ENCODE measurements at places on chromosomes 16 and 17.
A peak's percentile ranks its signal among the peaks of the same experiment; 100 is the strongest.

DNA sequence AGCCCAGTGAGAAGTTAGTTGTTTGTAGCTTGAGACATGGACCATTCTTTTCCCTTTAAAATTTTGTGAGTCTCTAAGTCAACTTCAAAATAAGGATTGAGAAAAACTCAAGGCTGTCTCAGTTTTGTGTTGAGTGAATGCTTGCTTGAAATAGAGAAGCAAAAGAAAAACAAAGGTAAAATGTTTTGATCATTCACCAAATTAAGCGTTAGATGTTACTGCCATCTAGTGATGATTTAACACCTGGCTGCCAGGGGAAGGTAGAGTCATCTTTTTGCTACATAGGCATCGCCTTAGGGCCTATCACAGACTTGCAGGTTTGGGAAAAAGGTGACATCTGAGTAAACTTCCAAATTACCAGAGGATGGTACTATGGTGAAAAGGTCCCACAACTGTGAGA is 74.4 kb downstream of the PCTP start:
- DNase-seq = no peak

- DNase-seq = peak; percentile 22
Observed at GRCh38 chr16:46673320-46674013, 15.5 kb downstream of the VPS35 start.

- no peak for DNase-seq
Observed at GRCh38 chr16:81738783-81739496, 40.2 kb upstream of the PLCG2 start.

DNA sequence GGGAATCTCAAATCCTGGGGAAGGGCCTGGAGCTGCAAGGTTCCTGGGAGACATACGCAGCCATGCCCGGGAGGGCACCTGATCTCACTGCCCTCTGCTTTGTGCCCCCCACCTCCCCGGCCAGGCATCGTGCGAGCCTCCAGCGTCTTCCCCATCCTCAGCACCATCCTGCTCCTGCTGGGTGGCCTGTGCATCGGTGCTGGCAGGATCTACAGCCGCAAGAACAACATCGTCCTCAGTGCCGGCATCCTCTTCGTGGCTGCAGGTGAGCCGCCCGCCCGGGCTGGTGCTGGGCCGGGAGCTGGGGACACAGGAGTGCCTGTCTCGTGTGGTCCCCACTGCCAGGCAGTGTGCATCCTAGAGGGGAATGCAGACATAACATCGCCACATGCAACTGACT is 19.6 kb upstream of the CACNG1 start:
- DNase-seq = no peak

DNA sequence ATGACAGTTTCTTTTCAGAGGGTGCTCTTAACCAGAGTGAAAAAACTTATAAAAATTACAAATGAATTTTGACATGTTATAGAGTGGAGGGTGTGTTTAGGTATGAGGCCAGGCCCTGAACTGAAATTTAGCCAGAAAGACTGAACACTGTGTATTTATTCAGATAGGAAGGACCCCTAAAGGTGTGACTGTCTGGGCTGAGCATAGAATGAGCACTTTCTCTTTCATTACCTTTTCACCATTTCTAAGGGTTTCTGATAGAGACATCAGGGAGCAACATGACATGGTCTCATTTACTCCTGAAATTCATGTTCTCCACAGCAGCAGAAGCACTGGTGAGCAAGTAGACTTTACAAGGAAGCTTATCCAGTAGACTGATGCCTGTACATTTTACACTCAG is 32.9 kb downstream of the MRTFB start:
- DNase-seq = no peak

Data from NCI-H1092 (cell line).